Neuronal stem cell (in vitro differentiated cells): ENCODE measurements at places on chromosomes 5 and 9.

DNA sequence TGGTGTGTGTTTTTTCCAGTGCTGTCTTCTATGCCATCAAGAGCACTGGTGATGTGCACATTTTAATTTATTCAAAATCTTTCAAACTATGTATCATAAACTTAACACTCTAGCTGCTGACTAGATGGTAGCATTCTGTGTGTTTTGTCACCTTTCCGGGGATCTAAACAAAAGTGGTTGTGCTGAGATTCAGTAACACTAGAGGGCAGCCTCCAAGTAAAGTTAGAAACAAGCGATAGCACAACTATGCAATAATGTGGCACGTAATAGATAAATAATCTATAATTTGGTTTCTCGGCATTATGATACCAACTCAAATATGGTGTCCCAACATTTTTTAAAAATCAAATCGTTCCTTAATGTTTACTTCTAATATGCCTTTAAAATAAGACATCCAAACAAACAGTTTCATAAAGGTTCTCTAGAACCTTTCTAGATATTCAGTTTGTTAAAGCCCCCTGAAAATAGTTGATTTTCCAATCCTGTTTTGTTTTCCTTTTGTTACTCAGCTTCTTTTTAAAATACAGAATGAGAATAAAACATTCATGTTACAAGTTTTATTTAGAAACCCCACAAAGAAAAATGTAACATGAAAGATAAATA, 16.9 kb downstream of the SEMA6A start:
- no peak for DNase-seq

- DNase-seq, result no peak
Measured at GRCh38 chr5:132058646-132059042, 1.8 kb upstream of the IL3 start.

- no peak for DNase-seq
Measured at GRCh38 chr5:127907907-127908306, 175.7 kb upstream of the SLC12A2 start.

DNA sequence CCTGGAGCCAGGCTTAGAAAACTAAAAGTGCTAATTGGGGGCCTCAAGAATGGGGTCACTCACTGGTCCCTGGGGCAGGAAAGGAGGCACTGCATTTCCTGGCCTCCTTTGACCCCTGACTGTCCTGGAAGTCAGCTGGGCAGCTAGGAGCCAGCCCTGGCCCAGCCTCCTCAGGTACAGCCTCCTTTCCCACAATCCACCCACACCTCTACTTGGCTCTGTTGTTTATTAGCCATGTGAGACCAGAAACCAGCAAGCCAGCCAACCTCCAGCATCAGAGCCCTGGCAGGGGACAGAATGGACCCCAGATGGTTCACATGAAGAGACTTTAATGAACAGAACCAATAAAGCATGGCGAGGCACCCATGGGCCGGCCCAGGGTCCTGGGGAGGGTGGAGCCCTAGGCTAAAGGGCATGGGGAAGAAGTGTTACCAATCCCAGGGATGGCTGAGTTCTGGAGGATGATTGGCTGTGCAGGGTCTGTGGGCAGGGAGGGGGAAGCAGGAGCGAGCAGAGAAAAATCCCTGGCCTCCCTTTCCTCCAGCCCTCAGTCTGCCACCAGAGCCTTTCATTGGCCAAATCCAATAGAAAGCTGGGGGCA, 55.3 kb upstream of the ANGPTL2 start:
- no peak for DNase-seq

GRCh38 chr5:2740876-2741555, 10.5 kb downstream of the IRX2 start:
- DNase-seq, result no peak

- peak; percentile 35 for DNase-seq
Measured at GRCh38 chr9:69223605-69224004, 49.5 kb downstream of the TJP2 start.

GRCh38 chr5:159917994-159918393, 1.7 kb downstream of the ADRA1B start:
- no peak for DNase-seq

- no peak for DNase-seq
Measured at GRCh38 chr5:23405316-23406068, 101.9 kb upstream of the PRDM9 start.
